ENCODE measurements at places on chromosomes 16 and 17. TPM values are rescaled to one million over a fixed set of nuclear protein-coding genes. Genes with fewer than 3 reads are reported as not detected.

DNA sequence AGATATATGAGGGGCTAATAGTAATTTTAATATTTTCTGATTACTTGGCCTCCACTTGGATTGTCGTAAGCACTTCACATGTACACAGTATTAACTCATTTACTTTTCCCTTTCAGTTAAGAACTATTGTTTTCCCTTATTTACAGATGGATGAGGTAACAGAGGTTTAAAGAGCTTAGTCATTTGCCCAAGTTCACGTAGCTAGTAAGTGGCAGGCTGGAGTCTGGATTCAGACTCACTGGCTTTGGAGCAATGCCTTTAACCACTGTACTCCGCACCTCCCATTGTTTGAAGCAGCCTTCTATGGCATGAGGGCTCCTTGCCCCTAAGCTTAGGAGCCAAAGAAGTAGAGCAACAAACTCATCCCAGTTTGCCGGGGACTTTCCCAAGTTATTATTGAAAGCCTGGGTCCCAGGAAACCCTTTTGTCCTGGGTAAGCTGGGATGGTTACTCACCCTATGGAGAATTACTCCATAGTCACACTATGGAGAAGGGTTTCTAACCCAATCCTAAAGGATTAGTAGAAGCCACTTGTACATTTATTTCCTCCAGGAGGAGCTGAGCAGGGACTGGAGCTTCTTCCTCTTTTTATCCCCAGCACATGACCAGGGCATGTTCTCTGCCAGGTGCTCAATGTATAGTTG, 12.3 kb downstream of the FOXL1 start:
- DNase-seq = no peak

- peak; percentile 90 for DNase-seq
Observed at GRCh38 chr17:64506576-64507412, at the start of gene CEP95. CEP95 (plus strand) TSS chr17:64506977; CDS start chr17:64507098, 121 bp downstream.

- no peak for DNase-seq
Observed at GRCh38 chr17:50805486-50805885, 29.9 kb upstream of the WFIKKN2 start.

DNA sequence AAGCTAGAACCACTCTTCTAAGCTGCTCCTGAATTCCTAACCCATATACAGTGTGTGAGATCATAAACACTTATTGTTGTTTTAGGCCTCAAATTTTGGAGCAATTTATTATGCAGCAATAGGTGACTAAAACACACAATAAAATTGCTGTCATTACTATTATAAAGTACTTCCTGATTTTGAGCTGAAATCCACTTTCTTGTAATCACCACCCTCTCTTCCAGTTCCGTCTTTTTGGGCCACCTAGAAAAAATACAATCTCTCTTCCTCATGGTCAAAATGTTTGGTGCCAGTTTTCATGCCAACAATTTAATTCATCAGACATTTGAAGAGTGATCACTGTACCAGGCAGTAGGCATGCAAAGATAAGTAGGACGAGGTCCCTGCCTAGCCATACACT, 43.3 kb upstream of the NF1 start:
- DNase-seq = no peak

- DNase-seq = no peak
Observed at GRCh38 chr17:30337393-30337999, 3.6 kb upstream of the TMIGD1 start.

DNA sequence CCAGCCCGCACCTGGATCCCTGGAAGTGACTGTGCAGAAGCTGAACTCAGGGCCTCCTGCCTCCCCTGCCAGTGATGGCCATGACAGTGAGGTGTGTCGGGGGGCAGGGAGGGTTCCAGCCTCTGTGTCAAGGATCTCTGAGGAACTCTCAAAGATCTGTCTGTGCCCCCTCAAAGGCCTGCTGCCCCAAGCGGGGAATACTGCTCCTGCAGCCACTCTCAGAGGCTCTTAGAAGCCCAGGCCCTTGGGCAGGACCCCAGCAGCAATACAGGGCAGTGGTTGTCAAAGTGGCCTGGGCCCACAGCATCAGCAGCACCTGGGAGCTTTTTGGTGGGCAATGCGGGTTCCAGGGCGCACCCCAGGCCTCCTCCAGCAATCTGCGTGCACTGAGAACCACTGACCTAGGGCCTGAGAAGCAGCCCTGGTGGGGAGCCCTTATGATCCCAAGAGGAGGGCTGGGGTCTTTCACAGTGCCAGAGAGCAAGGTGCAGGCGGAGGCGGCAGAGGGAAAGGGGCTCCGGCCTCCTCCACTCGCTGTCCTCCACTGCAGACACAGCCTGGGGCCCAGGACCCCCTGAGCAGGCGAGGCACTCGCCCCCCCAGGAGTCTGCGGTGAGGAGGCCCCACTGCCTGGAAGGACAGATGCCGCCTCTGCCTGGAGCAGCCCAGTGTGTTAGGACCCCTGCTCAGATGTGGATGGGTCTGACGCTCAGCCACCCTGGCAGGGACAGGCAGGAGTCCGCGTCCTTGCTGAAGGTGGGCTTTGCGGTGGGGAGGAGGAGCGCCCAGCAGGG, 42.1 kb downstream of the ENGASE start:
- DNase-seq = no peak

DNA sequence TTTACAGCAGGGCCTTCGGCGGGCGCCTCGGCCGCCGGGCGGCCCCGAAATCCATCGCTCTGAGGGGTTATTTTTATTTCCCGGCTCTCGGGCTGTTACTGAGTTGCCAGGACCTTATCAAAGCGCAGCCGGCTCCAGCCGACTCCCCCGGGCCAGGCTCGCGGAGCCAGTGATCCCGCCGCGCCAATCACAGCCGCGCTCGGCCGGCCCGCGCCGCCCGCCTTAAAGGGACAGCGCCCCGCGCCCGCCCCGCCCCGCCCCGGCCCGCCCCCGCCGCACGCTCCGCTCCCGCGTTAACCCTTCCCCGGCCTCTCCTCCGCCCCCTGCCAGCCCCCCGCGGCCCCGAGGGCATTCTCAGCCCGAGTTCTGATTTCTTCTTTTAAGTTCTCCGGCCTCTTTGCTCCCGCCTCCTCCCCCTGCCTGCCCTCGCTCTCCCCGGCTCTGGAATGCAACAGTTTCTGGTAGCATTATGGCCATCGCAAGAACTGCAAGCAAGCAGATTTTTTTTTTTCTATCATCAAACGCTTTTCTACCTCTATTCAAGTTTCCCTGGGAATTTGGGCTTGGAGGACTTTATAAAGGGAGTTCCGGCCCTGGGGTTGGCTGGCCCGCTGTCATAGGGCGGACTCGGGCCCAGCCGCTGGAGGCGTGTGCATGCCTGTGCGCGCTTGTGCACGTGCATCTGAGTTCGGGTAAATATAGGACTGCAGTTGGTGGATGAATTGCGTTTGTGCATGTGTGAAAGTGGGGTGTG, at the start of gene AXIN2:
Gene AXIN2, minus strand, starts transcription at position 197 of the 754 bp plus-strand sequence. CDS start 3,028 bp downstream, outside the sequence.
- DNase-seq = no peak

- DNase-seq = no peak
Observed at GRCh38 chr16:25060920-25061319, 45.8 kb upstream of the ARHGAP17 start.

GRCh38 chr16:73069581-73070262, 21.8 kb upstream of the ZFHX3 start:
- DNase-seq = no peak

KCNG4 gene
- not detected for total RNA-seq

KRT9 gene
- total RNA-seq = not detected
